ENCODE measurements at places on chromosomes 1 and 21.

GRCh38 chr1:5998051-5998905 is 6.1 kb upstream of the NPHP4 start:
- no peaks in the 10 kb centered on the region for H3K36me3 ChIP-seq
- H3K27ac ChIP-seq: no peak overlapping the region
- DNase-seq: no peak
- no peak overlapping the region for H3K4me3 ChIP-seq
- peaks cover 13% of the 10 kb centered on the region for H3K4me1 ChIP-seq

- H3K36me3 ChIP-seq: no peaks in the 10 kb centered on the region
- no peak overlapping the region for H3K4me3 ChIP-seq
- DNase-seq: no peak
- H3K27ac ChIP-seq: no peak overlapping the region
Measured at GRCh38 chr1:230379928-230380327, 46.2 kb downstream of the PGBD5 start.

- no peaks in the 10 kb centered on the region for H3K36me3 ChIP-seq
- H3K4me3 ChIP-seq: peak overlapping the region; percentile 90
- H3K4me1 ChIP-seq: peaks cover 27% of the 10 kb centered on the region
Measured at GRCh38 chr1:200737647-200738291, 924 bp upstream of the CAMSAP2 start.

DNA sequence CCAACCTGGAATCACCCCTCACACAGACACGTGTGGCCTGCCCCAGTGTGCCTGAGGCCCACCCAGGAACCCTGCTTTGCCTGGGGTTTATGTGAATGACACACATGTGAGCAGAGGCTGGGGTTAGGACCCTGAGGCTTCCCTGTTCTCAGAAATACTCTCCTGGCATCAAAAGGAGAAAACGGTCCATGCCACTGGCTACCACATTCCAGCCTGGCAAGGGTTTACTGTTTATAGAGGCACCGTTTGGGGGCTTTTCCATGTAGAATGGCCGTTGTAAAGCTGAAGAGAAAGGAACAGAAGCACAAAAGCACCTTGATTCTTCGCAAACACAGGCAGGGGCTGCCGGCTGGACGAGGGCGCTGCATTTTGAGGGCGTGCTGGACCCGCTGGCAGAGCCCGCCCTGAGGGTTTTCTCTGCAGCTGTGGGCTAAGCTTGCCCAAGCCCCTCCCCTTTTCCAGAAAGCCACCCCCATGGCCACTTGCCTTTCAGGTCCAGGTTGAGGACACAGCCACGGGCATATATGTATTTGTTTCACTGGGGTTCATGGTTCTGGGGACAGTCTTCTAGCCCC is 13.0 kb downstream of the TFF3 start:
- no peaks in the 10 kb centered on the region for H3K4me1 ChIP-seq
- H3K4me3 ChIP-seq: no peak overlapping the region
- H3K27me3 ChIP-seq: peaks cover 99% of the 10 kb centered on the region
- DNase-seq: no peak
- no peaks in the 10 kb centered on the region for H3K36me3 ChIP-seq

All from MM.1S (cell line).